ENCODE measurements at places on chromosomes 11 and 22.

- no peak for DNase-seq
Measured at GRCh38 chr11:27040302-27041115, at the start of gene BBOX1. Gene BBOX1, plus strand, starts transcription at chr11:27040815. Its CDS starts 14,616 bp downstream, at chr11:27055431.

GRCh38 chr11:117733316-117733715 is 63.7 kb downstream of the DSCAML1 start:
- DNase-seq, result no peak

DNA sequence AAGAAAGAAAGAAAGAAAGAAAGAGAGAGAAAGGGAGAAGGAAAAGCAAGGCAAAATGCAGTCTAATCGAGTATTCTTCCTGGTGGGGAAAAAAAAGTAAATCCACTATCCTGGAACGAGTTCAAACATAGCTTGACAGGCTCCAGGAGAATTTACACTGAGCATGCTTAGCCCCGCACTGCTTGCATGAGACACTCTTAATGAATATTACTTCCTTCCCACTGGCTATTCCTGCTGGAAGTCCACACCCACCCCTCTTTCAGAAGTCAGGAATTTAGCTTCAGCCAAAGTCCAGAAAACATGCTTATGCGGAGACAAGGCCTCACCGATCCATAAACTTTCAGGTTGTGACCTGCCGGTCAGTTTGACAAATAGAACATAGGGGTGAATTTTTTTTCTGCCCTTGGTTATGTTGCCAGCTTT is 251.8 kb upstream of the BLID start:
- DNase-seq, result no peak

DNA sequence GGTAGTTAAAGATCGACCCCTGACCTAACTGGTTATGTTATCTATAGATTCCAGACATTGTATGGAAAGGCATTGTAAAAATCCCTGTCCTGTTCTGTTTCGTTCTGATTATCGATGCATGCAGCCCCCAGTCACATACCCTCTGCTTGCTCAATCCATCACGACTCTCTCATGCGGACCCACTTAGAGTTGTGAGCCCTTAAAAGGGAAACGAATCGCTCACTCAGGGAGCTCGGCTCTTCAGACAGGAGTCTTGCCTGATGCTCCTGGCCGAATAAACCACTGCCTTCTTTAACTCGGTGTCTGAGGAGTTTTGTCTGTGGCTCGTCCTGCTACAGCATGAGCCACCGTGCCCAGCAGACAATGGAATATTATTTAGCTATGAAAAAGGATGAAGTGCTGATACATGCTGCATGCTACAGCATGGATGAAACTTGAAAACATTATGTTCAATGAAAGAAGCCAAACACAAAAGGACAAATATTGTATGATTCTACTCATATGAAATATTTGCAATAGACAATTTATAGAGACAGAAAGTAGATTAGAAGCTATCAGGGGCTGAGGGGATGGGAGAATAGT is 12.0 kb upstream of the LGALS2 start:
- no peak for DNase-seq

GRCh38 chr11:67311556-67312082 is 8.3 kb downstream of the SSH3 start:
- no peak for DNase-seq

GRCh38 chr11:60657888-60658287 is 41.5 kb upstream of the MS4A8 start:
- no peak for DNase-seq

GRCh38 chr11:125365196-125365931 is 130.7 kb downstream of the FEZ1 start:
- DNase-seq, result no peak

DNA sequence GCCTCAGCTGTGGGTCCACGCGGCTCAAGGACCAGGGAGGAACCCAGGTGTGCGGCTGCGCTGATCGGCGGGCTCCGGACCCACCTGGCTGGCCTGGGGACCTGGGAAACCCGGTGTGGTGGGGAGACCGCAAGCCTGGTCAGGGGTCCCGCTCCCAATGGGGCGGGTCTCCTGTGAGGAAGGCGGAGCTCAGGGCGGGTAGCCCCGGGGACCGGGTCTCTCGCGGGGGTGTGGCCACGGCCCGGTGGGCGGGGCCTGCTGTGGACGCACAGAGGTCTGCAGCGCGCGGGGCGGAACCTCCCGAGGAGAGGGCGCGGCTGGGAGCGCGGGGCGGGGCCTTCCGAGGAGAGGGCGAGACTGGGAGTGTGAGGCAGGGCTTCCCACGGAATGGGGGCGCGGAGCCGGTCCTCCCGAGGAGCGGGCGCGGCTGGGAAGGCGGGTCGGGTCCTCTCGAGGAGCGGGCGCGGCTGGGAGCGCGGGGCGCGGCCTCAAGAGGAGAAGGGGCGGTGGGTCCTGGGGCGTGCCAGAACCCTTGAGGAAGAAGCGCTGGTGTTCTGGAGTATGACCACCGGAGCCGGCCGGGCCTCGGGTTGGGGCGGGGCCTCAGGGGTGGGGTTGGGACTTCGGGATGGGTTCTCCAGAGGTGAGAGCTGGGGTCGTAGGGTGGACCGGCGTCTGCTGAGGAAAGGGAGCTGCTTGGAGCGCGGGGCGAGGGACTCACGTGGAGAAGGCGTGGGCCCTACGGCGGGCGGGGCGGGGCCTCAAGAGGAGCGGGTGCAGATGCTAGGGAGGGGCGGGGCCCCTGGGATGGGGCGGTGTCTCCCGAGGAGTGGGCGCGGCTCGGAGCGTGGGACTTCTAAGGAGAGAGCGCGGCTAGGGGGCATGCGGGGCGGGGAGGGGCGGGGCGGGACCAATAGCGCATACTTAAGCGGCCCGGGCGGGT is 20.8 kb downstream of the DGCR6L start:
- peak; percentile 90 for DNase-seq

- no peak for DNase-seq
Measured at GRCh38 chr22:48070760-48071159, 1308.3 kb downstream of the TBC1D22A start.

DNA sequence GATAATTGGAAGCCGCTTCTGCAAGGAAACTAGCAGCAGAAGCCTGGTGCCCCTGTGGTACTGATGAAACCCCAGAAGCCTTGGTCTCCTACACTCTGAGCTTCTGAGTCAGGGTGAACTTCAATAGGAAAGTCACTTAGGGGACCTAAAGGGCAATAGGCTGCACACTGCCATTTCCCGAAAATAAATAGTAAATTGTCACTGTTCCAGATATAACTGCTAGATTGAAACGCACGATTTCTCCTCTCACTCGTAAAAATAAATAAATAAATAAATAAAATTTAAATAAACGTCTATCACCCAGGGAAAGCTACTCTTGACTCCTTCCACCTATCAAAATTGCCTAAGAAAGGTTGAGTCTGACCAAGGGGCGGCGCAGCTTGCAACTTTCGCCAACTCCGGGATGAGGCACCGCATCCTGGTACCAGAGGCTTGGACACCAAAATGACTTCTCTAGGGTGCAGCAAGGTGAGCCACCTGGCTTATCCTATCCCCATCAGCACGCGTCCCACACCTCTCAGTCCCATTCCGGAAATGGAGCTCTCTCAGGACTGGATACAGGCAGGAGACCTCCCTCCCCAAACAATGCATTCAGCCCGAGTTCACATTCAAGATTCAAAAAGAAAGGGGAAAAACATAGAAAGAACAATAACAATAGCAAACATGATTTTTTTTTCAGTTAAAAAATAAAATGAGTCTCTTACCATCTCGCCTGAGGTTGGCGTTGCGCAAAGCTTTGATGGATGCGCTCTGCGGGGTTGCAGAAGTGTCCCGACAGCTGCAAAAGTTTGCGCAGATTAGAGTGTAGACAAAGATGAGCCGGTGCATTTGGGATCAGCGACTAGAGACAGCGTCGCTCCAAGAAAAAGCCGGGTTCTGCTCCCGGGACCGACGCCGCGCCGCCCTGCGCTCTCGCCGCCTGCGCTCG is 583 bp downstream of the PDGFD start:
- no peak for DNase-seq

DNA sequence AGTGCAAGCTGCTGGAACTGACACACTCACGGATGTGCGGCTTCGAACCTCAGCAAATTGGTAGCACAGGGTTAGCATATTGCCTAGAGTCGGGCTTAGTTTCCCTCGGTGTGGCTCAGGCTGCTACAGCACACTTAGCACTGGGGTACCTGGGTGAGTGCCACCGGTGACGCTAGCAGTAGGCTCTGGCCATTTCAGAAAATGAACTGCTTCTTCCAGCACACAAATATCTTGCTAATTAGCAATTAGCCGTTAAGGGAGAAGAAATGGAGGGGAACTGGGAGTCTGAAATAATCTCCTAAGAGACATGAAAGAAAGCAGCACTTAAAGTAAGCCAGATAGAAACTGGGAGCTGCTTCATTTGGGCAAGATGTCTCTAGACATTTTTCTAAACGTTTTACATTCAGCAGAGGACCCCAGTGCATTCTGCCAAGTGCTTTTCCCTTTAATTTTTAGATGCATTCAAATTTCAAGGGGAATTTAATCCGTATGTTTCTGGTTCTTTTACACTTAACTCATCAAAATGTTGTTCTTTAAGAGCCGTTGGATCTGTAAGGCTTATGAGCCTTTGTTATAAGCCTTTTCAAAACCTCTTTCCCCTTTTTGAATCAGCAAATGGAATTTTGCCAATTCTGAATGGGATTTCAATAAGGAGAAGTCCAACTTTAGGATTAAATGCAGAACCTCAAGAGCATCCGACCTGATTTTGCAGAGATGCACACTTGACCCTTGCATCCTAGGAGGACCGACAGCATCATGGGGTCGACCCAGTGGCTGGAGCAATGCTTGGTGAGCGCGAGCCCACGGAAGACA is 708.1 kb downstream of the NTM start:
- no peak for DNase-seq

GRCh38 chr11:28632338-28632737 is 524.1 kb downstream of the METTL15 start:
- no peak for DNase-seq

- no peak for DNase-seq
Measured at GRCh38 chr11:15726221-15726746, 611.6 kb downstream of the INSC start.

DNA sequence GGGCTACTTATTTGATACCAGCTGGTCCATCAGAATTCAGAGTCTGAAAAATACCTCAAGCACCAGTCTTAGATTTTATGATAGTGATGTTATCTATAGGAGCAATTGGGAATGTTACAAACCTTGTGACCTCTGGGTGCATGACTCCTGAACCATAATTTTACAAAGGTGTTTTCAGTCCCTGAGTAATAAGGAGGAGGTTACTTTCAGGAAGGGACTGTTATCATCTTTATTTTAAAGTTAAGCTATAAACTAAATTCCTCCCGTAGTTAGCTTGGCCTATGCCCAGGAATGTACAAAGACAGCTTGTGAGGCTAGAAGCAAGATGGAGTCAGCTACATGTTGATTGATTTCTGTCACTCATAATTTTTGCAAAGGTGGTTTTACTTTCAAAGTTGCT is 101.9 kb downstream of the UVRAG start:
- DNase-seq, result no peak

GRCh38 chr22:34842630-34843029 is 223.3 kb upstream of the ISX start:
- DNase-seq, result no peak

DNA sequence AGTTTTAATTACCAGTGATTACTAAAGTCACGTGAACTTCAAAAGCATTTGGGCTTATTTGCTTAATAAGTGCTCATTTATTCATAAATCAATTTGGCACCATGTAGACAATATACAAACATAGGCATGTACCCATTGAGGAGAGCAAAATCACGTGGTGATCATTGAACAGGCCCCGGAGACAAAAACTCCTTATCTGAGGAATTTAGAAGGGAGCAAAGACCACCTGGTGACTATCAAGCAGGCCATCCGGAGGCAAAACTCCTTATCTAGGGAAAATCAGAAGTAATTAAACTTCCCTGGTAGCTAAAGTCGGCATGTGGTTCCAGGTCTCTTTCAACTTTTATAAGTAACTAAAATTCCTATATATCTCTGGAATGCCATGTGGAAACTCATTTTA is 5.7 kb upstream of the BTBD10 start:
- no peak for DNase-seq

- no peak for DNase-seq
Measured at GRCh38 chr22:48055827-48056226, 1293.4 kb downstream of the TBC1D22A start.

- no peak for DNase-seq
Measured at GRCh38 chr11:69286374-69287371, 7.3 kb upstream of the MYEOV start.

GRCh38 chr11:8070417-8071115 is 10.4 kb upstream of the TUB start:
- no peak for DNase-seq

GRCh38 chr22:39525658-39525975 is 5.3 kb downstream of the ATF4 start:
- no peak for DNase-seq

DNA sequence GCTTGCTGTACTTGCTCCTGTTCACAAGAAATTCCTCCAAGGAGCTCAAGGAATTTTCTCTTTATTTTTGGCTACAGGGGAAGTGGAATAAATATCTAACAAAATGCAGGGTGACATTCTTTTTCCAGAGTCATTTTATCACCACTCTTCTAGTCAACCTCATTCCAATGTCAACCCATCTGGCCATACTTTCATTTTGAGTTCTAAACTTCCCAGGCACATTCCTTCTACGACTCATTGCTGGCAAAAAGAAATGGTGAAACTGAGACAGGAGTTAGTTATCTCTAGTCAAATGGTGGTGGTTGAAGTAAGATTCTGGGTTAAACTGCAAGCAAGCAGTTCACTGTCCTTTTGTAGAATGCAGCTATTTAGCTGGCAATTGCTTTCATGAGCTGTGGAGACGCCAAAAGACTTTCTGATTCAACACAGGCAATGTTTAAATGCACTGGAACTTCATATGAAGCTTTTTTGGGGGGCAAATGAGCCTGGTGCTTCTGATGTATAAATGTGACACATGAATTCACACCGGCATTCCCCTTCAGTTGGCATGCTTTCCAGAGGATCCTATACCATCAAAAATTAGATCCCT is 304.6 kb downstream of the CADM1 start:
- no peak for DNase-seq

DNA sequence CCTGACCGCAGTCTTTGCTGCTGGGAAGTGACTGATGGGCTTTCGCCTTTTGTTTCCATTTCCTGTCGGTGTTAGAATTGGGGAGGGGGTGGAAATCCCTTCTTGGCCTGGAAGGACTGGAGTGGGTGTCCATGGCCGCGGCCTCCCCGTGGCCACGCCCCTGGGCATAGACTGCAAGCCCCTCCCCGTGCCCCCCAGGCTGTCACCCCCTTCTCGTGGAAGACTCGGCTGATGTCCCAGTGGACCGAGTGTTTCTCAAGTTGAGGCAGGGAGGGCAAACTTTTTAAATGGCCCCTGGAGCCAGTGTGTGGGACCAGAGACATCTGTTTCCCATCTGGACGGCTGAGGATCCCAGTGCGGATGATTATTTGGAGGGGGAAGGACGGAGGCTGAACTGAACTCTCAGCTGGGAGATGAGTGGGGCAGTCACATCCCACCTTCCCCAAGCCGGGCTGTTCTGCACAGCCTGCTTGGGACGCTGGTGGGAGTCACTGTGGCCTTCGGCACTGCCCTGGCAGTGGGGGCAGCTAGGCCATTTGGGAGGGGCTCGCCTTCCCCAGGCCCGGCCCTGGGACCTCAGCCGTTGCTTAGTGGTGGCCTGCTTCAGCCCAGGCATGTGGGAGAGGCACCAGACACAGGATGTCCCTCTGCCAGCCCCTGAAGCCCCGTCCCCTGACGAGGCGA is 1.6 kb downstream of the CD81 start:
- DNase-seq, result no peak
